ENCODE measurements at places on chromosomes 3 and 15.
A peak's percentile ranks its signal among the peaks of the same experiment; 100 is the strongest.

DNA sequence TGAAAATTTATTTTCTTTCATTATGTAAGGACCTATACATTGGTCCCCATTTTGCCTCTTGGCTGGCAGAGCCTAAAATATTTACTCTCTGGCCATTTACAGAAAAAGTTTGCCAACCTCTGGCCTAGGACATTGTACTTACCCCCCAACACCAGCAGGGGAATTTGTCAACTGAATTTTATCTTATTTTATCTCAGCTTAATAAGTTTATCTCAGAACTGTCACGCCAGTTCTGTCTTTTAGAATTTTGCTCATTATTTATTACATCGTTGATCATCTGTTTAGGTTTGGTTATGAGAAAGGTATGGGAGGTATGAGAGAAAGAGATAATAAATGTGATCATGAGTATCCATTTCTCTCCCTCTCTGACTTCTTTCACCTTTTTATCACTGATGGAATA is 38.3 kb downstream of the CHD2 start:
- DNase-seq, result no peak

DNA sequence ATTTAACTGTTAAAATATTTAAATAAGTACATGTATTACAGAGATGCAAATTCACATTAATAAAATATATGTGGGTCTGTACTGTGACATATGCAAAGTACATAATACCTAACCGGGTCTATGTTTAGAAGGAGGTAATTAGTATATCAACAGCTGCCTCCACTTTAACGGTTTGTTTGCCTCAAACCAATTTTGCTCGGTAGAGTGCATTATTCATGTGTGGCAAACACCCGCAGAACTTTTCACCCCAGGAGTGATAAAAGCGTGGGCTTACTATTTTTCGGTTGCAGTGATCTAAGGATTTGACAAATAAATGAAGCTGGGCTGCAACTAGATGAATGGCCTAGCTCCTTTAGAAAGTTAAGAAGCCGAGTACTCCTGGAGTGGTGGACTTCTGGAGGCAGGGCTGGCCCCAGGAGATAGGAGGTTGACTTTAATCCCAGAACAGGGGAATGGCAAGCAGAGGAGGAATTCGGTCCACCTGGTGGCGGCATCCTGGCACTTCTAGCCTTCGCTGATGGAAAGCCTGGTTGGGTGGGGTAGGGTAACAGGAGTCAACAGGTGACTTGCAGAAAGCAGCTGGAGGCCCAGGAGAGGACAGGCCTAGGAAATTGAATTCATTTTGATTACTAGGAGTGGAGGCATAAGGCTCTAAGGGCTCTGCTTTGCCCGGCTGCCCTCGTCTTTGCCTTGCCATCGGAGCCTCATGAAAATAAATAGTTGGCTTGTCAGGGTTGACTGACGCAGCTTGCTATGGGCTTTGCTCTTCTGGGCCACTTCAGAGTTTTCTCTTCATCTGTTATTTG is 2.4 kb downstream of the SLCO3A1 start:
- DNase-seq, result no peak

GRCh38 chr3:195809291-195809785 is 2.4 kb downstream of the MUC4 start:
- no peak for DNase-seq

GRCh38 chr3:41102053-41102556 is 97.2 kb upstream of the CTNNB1 start:
- no peak for DNase-seq

- no peak for DNase-seq
Observed at GRCh38 chr3:10312391-10312790, 8.5 kb downstream of the SEC13 start.

GRCh38 chr15:92629276-92629974 is 26.1 kb downstream of the FAM174B start:
- DNase-seq, result no peak

- peak; percentile 52 for DNase-seq
Observed at GRCh38 chr3:124818398-124819091, 68.6 kb downstream of the ITGB5 start.

- DNase-seq, result no peak
Observed at GRCh38 chr3:18217507-18218174, 207.5 kb downstream of the SATB1 start.

DNA sequence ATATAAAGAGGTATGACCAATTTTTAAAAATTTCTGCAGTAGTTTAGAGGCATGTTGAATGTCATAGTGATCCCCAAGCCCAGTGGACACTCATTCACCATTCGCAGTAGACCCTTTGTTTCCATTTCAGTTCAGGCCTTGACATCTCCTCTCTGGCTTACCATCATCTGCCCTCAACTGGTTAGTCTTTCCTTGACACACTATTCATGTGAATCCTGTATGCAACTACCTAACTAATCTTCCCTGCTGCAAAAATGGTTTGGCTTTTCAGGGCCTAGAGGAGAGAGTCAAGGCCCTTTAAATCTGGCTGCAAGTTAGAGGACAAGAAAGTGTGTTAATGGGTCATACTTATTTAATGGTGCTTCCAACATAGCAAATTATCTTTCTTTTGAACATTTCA is 10.9 kb downstream of the APH1B start:
- DNase-seq, result no peak

DNA sequence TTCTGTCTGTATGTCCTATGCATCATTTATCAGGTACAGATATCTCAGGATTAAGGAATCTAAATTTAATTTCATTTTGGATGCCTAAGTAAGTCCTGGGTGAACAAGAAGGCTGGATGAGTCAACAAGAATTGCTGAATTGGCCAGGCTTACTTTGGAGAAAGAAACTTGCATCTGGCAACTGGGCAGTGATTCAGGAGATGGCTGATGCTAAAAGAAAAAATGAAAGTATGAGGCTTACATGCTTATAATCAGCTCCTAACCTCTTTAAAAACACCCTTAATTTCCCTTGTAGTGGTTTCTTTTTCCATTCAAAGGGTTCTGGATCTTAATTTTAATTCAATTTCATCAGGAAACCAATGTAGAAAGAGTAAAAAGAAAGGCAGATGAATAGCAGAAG is 228.8 kb upstream of the PEX5L start:
- peak; percentile 82 for DNase-seq

DNA sequence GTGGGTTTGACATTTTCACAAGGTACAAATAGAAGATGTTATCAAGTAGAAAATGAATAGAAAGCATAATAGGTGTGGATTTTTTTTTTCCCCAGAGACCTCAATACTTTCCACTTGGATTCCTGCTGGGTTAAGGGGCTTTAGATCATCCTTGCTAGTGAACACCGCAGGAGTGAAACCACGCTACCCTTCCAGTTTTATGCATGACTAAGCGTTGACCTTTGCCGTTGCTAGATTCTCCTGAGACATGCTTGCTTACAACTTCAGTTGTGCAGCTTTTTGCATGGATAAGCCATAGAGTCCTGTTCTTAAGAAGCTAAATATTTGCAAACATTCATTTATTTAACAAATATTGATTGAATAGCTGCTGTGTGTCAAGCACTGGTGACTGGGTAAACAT is 299.7 kb upstream of the LMCD1 start:
- DNase-seq, result peak; percentile 90

GRCh38 chr15:38486936-38487335 is 33.0 kb downstream of the FAM98B start:
- peak; percentile 9 for DNase-seq

GRCh38 chr3:131928593-131928992 is 106.2 kb downstream of the CPNE4 start:
- no peak for DNase-seq
